ENCODE measurements at places on chromosomes 3 and 15.
A peak's percentile ranks its signal among the peaks of the same experiment; 100 is the strongest.

- DNase-seq, result no peak
These were observed 82.2 kb upstream of the SELENOK start for GRCh38 chr3:53973905-53974304.

GRCh38 chr3:21798356-21799088 lies 47.5 kb upstream of the ZNF385D start:
- no peak for DNase-seq

- peak; percentile 74 for DNase-seq
These were observed at the start of gene UBE3A for GRCh38 chr15:25438601-25439368. Gene UBE3A, minus strand, starts transcription at chr15:25439024. Its CDS starts 29,917 bp downstream, at chr15:25409107.

GRCh38 chr15:50797926-50798325 lies 32.4 kb upstream of the SPPL2A start:
- DNase-seq, result no peak

DNA sequence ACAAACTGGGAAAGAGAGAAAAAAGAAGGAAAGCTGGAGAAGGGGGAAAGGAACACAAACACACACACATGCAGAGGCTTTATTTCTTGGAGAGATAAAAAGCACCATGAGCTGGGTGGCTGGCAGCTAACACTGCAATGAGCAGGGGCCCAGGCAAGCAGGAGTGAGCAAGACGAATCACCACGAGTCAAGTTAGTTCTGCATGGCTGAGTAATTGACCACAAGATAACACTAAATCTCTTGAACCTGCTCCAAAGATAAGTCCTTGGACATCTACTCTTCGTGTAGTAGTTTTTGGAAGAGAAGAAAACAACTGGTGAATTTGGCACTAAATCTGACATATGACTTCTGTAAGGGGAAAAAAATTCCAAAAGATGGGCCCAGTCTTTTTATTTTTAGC lies 100.9 kb downstream of the MYO5A start:
- DNase-seq, result no peak

DNA sequence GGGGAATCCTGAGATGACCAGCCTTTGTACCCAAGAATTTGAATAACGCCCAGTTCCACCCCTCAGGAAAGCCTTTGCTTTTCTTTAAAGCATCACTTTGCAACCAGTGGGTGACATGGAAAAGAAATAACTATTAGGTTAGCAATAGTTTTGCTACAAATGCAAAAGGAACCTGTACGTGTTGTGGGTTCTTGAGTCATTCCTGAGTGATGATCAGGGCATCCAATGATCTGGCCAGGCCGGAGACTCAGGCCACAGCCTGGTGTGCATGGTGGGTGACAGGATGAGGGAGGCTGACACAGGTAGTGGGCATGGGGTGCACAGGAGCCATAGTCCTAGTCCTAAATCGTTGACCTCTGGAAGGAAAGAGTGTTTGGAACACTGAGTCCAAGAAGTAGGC lies 321.4 kb upstream of the IL12A start:
- DNase-seq, result no peak

DNA sequence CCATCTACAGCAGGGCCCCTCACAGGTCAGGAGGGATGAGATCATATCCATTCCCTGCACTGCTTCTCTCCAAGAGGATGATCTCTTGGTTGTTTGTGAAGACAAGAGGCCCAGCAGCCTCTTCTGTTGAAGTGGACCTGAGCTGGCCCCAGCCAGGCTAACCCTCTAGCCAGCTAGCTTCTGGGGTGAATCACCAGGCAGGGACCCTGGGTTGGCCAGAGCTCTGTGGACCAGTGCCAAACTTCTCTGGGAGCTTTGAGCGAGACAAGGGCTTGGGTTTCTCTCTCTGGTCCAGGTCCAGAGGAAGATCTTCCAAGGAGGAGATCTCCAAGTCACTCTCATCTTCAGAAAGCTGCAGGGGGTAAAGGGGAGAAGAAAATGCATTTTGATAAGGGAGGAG lies 52.7 kb downstream of the CLDN18 start:
- DNase-seq, result no peak

GRCh38 chr3:30368978-30369377 lies 237.4 kb upstream of the TGFBR2 start:
- no peak for DNase-seq
